Sigmoid colon (tissue), 7 donors: ENCODE measurements at places on chromosomes 12 and 14. TPM values are rescaled to one million over a fixed set of nuclear protein-coding genes. Genes with fewer than 3 reads are reported as not detected.

DNA sequence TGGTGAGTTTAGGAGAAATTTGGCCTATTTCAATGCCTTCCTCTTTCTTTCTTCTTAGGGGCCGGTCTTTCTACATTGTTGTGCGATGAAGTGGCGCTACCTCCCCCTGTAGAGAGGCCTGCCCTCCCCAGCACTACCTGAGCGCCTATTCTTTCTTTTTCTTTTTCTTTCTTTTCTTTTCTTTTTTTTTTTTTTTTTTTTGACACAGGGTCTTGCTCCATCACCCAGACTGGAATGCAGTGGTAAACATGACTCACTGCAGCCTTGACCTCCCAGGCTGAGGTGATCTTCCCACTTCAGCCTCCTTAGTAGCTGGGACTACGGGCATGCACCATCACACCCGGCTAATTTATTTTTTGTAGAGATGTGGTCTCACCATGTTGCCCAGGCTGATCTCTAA, 136.1 kb upstream of the MAX start:
- DNase-seq, result no peak

- DNase-seq, result no peak
These were observed 1224.9 kb upstream of the TMEM132C start for GRCh38 chr12:127041985-127042625.

DNA sequence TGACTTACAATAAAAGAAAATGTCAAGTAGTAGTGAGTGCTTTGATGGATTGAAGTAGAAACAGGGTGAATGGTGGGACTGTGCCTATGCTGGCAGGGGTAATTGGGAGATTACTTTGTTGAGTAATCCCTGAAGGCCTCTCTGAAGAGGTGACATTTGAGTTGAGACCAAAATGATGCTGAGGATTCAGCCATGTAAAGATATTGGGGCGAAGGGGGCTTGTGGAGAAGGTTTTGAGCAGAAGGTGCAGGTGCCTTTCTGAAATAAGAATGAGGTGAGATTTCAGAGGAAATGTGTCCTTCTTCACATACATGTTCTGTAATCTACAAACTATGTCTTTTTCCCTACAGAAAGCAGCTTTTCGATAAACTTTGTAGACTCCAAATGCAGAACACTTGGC, 8.0 kb downstream of the GNG2 start:
- no peak for DNase-seq

CCDC88C gene
- 1.6 TPM for total RNA-seq

PMCH gene
- not detected for total RNA-seq
